AG04450 (cell line): ENCODE measurements at places on chromosomes 5 and 9.
A peak's percentile ranks its signal among the peaks of the same experiment; 100 is the strongest.

GRCh38 chr5:168895295-168896071, 316.3 kb upstream of the PANK3 start:
- DNase-seq = no peak

GRCh38 chr5:98468188-98468869, 305.1 kb upstream of the RGMB start:
- peak; percentile 72 for DNase-seq

DNA sequence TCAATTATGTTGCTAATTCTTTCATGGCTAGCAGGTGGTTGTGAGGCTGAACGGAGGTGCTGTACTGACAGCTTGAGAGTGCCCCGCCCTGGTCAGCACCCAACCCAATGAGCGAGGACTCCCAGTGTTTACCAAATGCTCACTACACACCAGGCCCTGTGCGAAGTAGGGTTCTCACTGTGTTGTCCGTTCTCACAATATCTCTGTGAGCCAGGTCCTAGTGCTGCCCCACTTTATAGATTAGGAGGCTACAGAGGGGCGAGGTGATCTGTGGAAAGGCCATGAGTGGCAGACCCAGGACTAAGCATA, 28.2 kb downstream of the COL15A1 start:
- no peak for DNase-seq

- DNase-seq = peak; percentile 88
Measured at GRCh38 chr9:79610791-79611614, 39.2 kb downstream of the TLE4 start.

- DNase-seq = no peak
Measured at GRCh38 chr5:127417528-127417927, 99.9 kb upstream of the PRRC1 start.

DNA sequence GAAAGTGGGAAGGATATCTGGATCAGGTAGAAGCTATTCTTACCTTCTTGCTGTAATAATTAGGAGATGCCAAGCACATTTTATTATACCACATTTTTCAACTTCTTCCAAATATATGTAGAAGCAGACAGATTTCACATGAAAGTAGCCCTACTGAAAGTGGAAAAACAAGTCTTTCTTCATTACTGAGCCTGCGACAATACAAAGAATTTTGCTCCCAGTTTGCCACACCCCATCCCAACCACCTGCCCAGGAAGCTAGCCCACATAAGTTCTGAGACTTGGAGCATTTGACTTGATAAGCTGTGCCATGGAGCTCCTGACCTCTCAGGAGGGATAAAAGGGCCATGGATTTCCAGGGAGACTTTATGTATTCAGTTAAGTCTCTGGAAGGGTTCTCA, 249.1 kb upstream of the ADCY2 start:
- DNase-seq = no peak

- no peak for DNase-seq
Measured at GRCh38 chr9:125757834-125758233, 10.7 kb downstream of the PBX3 start.

DNA sequence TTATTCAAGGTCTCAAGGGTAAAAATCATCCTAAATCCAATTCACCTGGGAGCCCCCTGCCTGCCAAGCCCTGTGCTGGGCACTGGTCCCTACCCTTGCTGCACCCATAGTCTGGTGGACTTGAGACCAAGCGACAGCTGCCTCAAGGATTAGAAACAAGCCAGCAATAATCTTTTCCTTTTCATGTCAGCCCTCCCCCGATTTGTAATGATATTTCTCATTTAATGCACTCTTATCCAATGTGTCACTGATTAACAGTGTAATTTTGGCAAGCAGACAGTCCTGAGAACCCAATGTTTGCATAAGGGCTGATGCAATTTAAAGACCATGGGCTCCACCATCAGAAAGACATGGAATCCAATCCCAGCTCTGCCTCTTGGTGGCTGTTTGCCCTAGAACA, 108.9 kb downstream of the ACTL7B start:
- no peak for DNase-seq

GRCh38 chr5:32654427-32654826, 56.7 kb upstream of the NPR3 start:
- no peak for DNase-seq

DNA sequence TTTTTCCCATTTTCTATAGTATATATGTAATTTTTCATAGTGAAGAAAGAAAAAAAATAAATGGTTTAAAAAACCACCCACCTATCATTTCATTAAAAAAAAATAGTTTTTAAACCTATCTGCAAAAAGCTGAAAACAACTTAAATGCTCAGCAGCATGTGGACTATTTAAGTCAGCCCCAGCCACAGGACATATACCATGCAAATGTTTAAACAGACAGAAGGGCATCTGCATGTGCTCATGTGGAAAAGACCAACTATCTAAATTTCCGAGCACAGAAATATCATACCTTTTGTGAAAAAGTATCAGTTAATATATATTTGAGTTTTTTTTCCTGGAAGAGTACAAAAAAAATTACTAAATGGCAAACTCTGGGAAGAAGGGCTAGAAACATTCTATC, 143.4 kb downstream of the EPB41L4A start:
- DNase-seq = no peak

- no peak for DNase-seq
Measured at GRCh38 chr5:142630927-142631539, 54.9 kb downstream of the FGF1 start.

- no peak for DNase-seq
Measured at GRCh38 chr9:138061631-138062030, 184.0 kb downstream of the CACNA1B start.

- DNase-seq = no peak
Measured at GRCh38 chr5:83701886-83702285, 18.8 kb downstream of the HAPLN1 start.

DNA sequence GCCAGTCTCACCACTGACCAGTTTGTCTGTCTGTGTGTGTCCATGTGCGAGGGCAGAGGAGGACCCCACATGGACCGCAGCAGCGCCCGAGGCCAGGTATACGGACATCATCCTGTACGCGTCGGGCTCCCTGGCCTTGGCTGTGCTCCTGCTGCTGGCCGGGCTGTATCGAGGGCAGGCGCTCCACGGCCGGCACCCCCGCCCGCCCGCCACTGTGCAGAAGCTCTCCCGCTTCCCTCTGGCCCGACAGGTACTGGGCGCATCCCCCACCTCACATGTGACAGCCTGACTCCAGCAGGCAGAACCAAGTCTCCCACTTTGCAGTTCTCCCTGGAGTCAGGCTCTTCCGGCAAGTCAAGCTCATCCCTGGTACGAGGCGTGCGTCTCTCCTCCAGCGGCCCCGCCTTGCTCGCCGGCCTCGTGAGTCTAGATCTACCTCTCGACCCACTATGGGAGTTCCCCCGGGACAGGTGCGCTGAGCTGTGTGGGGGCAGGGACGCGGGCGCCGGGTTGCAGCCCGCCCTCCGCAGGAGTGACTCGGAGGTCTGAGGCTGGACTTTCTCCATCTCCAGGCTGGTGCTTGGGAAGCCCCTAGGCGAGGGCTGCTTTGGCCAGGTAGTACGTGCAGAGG, 6.5 kb downstream of the FGFR4 start:
- DNase-seq = no peak

GRCh38 chr5:42570966-42571960, 148.0 kb downstream of the GHR start:
- no peak for DNase-seq

GRCh38 chr5:143737062-143737461, 74.9 kb upstream of the HMHB1 start:
- DNase-seq = no peak

DNA sequence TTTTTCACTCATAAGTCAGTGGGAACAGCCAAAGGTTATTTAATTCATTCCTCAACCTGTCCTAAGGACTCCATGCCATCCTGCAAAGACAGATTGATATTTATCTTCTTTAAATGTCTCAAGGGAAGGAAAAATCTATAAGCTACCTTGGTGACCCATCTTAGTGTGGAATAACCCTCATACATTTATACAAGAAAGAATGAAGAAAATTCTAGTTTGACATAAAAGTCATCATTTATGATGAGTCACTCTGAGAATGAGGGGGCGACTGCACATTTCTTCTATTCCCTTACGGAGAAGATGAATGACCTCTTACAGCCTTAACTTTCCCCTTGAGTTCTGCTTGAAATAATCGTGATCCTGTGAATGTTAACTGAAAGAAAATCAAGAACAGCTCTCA, 26.8 kb upstream of the NUDT12 start:
- no peak for DNase-seq

DNA sequence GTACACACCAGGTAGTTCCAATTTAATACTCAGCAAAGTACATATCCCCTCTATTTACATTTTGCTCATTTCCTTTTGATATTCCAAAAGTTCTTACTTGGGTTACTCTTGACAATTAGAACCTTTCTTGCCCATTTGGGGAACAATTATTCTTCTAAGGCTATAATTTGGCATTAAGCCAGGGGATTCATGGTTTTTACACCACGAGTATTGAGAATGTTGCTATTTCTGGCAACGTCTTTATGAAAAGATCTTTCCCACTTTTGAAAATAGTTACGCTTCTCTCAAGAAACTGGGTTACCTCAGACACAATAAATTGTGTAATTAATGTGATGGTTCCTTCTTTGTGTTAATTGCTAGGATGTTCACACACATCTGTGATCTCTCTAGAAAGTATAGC, 11.5 kb upstream of the CAAP1 start:
- DNase-seq = no peak

DNA sequence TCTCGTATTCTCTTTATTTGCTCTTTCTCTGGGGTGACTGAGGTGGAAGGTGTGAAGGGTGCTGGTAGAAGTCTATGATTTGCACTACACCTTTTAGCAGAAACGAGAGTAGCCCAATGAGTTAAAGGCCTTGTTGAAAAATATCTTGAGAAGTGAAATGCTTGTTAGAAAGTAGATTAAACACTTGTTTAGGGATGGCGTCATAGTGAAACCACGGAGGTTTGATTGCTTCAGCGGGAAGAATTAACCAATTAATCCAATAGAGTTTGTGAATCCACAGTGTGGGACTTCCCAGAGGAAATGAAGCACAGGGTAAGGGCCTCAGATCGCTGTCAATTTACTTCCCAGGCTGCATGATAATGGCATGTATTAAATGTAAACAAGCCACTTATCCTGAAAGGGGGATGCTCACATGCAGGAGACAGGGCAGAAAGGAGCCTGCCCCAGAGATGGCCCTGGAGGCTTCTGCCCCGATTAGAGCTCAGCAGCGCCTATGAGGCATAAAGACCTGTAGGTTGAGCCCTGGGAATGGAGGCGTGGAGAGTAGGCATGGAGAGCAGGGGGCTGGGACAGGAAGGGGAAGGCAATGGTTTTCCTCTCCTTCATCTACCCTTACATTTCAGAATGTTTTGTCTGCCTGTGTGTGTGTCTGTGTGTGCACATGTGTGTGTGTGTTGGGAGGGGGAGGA, 1.5 kb downstream of the FAM170A start:
- DNase-seq = no peak

DNA sequence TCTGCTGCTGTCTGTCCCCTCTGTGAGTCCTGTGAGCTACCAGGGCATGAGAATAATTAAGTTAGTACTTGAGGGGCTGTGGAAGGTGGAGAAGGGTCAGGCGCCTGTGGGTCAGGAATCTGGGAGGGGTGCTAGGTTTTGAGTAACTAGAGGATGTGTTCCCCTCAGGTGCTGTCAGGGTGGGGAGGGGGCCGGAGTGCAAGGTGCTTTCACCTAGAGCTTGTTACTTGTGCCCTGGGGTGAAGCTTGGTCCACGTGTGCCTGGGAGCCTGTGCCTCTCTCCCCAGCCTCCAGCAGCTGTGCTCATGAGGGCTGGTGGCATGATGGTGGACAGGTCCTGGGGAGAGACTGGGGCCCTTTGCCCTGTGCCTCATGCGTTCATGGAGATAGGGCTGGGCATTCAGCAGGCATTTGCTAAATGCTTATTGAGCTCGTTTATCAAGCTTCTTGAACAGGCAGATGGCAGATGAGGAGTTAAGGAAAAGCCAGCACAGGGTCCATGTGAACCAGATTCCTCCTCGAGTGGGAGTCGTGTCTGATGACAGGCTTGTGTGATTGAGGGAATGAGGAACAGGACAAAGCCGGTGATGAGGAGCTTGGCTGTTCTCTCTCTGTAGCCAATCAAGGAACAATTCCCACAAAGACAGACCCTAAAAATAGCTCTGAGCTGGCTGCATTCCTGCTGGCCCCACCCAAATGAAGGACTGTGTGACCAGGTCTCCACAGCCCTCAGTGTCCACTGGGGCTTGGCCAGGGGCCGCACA, 40.9 kb downstream of the CACNA1B start:
- no peak for DNase-seq

DNA sequence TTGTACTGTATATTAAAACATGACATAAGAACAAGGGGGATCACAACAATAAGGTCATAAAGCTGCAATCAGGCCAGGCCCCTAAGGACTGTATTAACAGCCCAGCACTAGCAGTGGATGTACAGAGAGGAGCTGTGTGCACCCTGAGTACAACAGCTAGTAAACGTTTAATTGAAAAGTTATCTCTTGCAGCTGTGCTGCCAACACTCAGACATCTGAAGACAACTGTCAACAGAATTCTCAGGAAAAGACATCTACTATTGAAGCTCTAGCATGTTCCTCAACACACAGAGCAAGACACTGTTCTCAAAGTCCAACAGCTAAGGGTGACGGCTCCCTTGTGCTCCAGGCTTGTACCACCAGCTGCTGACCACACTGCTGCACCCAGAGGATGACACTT, 199.6 kb downstream of the DCP2 start:
- no peak for DNase-seq

GRCh38 chr5:60993425-60993824, 48.4 kb downstream of the NDUFAF2 start:
- no peak for DNase-seq

DNA sequence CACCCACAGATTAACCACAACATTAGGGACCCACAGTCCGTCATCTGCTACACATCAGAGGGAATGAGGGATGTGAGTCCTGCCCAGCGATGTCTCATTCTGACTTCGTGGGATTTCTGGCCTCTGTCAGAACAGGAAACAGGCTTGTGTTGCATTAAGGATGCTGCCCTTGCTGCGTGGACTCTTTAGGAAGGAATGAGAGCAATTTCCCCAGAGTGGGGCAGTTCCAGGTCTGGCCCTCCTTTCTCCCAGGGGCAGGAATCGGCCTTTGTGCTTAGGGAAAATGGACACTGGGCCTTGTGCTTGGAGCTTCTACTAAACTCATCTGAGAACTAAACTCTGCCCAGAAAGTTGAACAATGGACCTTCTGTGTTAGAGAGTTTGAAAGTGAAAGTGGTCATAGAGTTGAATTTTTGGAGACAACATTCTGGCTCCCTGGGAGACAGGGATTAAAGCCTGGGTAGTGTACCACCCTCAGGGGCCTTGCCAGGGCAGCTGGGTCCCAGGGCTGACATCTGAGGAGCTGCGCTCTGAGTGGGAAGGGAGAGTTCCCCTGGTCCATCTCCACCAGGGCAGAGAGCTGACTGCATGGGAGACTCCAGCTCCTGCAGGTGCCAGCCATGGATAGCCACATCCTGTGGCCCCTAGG, 37.8 kb upstream of the S1PR3 start:
- no peak for DNase-seq

- DNase-seq = no peak
Measured at GRCh38 chr9:14379280-14379679, 65.3 kb upstream of the NFIB start.

- peak; percentile 2 for DNase-seq
Measured at GRCh38 chr5:170497311-170498038, 6.3 kb upstream of the KCNIP1 start.
